ENCODE measurements at places on chromosomes 13 and 19.

DNA sequence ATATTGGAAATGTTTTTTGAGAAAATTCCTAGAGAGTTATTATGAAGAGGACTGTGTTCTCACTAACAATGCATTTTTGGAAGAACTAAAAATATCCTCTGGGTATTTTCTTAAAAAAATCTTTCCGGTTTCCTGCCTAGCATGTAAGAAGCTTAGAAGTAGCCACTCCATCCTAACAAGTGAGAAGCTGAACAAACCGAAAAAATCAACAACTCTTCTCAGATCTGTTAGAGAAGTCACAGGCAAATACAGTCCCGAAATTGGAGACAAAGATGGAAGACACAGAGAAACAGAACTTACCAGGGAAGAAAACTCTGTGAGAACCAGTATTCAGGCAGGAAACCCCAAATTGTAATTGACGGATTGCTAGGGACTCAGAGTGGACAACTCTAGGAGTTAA, 173.0 kb downstream of the KLF12 start:
- DNase-seq = no peak

DNA sequence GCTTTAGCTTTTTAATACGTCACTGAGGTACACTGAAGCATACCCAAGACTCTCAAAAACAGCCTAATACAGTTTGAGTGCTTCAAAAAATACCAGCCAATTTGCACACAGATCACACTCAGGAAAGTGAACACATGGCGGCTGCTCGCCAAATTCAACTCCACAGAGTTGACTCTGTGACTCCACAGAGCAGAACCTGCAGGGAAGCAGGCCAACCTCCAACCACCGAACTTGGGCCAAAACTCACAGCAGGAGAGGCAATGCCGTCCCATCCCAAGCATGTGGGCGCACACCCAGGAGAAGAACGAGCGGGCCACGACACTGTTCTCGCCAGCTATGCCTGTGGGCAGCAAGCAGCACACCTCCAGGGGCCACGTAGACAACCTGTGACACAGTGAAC, 21.1 kb downstream of the ELL start:
- no peak for DNase-seq

DNA sequence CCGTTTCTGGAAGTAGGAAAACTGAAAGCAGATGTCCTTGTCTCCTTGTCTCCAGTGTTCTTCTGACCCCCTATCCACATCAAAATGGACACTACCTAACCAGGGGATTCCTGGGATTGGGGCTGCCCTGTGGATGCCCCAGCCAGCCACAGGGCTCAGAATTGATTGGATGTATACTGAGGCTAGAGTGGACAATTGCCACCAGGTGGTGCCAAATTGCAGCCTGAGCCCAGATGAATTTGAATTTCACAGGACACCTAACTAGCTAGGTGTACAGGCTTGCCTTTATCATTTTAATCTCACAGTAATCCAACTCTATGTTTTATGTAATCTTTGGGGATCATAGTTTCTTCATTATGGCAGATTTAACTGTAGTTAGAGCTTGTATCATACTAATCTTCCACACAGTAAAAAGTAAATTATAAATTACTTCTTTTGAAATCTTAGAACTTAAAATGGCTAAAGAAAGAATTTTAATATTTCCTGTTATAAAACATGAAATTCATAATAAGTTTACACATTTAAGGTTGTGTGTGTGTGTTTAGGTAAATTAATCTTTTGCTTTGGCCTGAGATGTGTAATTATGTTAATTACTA, 58.0 kb downstream of the PIBF1 start:
- no peak for DNase-seq

DNA sequence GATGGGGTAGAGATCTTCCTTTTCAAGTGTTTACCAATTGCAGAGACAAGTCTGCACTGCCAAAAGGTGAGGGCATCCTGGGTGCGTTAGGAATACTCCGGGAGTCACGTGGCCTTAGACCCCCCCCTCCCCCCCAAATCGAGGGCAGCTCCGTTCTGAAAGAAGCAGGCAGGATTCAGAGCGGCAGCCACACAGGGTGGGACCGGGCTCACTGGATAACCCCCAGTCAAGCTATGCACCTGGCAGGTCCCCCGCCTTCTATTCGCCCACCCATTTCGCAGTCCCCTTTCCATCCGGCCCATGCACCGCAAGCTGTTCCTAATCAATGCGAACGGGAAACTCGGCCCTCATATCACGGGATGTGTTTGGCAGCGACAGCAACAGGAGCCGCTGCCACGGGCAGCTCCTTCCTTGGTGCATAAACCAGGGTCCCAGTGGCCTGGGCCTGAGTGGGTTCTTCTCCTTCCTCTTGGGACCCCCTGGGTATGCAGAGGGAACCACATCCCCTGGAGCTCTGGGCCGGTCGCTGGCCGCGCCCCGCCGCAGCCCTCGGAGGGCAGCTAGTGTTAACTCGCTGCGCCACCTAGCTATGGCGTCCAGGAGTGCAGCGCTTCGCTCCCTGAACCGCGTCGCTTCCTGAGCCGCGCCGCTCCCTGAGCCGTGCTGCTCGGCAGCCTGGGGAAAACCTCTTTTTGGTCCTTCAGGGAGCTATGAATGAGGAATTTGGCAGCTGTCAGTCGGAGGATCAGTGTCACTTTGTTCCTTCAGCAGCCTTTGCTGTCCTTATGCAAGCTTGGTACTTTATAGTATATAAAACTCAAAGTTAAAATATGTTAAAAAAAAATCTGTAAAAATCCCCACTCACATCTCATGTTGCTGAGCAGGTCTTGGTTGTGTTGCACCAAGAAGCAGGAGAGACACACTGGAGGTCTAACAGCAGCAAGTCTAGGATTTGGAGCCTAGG, 41.4 kb downstream of the LYL1 start:
- DNase-seq = peak; percentile 68

DNA sequence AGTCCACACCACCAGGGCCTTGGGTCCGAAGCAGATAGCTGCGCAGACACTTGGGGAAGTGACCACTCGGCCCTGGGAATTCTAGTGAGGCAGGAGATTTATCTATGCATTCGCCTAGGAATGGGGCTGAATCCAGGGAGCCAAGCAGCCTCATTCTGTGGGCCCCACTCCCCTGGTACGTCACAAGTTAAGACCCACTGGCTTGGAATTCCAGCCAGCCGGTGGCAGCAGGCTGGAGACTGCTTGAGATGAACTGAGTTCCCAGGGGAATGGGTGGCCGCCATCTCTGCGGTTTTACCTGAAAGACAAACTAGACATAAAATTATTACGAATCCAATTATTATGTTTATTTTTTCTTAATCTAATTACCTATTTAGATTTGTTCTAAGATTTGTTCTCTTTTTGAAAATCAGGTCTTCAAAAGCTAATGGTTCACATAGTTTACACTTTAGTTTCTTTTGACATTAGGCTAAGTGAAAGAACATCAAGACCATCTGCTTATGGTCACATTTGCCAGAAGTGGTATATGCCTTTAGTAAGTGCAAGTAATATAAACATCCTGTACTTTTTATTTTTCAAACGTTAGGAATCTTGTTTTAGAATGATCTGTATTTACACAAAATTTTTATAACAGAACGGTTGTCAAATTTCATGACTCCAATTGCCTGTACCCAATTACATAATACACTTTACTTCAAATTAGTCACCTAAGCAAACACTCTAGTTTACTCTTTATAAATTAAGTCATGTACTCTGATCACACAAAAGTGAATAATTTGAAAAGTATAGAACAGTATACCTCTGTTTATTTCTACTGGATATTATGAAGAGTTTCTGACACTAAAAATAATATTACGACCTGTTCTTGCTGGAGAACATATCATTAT, 74.4 kb downstream of the SLITRK6 start:
- DNase-seq = no peak

DNA sequence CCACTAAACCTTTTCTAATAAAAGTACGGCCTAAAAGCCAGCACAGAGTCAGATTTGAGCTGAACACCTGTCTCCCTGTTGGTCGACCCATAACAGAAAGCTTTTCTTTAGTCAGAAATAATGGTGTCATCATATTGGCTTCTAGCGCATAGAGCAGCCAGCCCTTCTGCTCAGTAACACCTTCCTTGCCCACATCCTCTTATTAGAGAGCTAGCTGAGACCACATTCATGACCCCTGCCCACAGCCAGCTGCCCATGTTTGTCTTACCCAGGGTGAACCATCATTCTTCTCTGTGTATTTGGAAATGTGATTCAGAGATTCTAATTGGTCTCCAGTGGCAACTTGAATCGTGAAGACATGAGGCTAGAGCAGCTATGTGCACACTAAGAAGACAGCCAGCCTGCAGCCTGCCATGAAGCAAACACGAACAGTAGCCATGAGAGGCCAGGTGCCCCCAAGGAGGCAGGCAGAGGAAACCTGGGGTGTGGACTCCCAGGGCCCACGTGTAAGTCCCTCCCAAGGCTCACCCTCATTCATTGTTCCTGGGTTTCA, 82.3 kb upstream of the PDCD5 start:
- DNase-seq = no peak

- DNase-seq = no peak
Observed at GRCh38 chr13:74443631-74444030, 309.4 kb upstream of the KLF12 start.

DNA sequence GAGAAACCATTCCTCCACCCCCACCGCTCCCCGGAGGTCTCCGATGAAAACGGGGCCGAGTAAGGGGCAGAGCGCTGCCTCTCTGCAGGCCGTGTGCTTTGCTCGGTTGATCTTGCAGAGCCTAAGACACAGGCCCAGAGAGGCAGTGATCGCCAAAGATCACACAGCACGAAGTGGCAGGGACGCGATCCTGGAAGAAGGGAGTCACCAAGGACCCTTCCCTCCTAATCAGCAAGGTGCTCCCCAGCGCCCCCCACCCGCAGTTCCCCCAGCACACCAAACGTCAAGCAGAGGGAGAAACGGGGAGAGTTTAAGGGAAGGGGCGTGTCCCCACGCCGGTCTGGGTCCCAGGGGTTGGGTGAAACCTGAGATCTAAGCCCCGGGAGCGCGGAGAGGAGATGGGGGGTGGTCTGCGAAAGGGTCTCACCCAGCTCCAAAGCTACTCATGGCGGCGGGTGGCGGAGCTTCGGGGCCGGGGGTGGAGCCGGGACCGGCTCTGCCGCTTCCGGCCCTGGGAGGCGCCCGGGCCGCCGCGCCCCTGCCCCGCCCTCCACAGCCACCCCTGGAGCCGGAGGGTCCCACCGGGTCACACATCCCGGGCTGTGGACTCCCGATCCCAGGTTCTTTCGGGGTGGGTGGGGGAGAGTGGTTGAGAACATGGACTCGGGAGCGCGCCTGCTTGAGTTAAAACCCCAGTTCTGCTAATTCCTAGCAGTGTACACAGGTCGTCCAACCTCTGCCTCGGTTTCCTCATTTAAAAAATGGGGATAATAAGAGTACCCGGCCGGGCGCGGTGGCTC, at the start of gene EML2:
Gene EML2, minus strand, starts transcription at position 468 of the 800 bp plus-strand sequence. Its CDS starts 21 bp downstream, at position 447.
- no peak for DNase-seq

- DNase-seq = no peak
Observed at GRCh38 chr19:23071147-23071511, 45.7 kb upstream of the ZNF730 start.

DNA sequence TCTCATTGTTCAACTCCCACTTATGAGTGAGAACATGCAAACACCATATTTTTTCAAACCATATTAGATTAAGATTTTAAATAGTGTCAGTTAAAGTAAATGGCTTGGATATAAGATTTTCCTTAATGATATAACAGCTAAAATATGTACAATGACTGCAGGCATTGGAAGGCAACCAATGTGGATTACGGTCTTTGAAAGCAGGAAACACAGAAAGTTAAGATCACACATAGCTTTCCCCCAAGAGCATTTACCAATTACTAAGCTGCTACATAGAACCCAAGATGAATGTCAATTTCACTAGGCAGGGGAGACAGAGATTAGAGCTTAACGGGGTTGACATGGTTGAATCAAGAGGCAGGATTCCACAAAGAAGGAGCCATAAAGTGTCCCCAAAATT, 173.2 kb upstream of the TRPC4 start:
- no peak for DNase-seq
